ENCODE measurements at places on chromosomes 4 and X.

DNA sequence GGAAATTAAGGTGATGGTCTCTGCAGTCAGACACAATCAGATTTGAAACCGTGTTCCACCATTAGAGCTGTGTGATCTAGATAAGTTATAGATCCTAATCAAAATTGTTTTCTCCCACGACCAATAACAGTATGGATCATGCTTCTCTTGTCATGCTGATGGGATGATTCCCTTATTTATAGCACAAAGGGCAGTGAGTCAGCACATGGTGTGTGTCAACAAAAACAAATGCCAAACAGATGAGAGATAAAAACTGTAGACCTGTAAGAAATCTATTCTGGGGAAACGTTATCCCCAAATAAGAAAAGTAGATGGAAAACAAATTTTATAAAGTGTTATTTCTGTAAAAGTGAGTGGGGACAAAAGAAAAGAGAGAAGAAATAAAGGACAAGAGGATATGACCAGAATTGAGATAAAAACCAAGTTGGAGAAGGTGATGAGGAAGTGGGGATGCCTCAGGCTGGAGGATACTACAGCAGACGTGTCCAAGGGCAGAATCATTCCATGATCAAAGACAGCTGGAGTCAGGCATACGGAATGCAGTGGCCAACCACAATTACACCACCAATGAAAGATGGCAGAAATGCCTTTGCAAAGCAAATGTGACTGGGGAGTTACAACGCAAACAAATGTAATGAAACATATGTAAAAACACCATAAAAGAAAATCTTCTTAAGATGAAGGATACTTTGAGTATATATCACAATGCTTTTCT is 377.8 kb upstream of the PRKX start:
- peak; percentile 5 for DNase-seq

- no peak for DNase-seq
These were observed 162.1 kb upstream of the KIT start for GRCh38 chr4:54495641-54496040.

DNA sequence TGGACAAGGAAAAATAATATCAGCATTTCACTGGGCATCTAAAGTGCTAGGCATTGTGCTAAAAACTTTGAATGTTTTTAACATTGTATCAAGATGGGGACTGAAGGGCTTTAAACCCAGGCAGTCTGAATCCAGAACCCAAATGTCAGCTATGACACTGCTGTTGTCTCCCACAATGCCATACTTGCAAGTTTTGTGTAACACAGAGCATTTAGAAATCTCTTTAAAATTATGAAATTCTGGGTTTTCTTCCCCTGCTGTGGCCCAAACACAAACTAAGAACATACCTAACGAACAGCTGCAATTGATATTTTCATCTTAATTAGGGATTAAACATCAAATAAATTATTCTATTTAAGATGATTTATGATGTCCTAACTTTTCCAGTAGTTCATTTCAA is 66.8 kb upstream of the LSM6 start:
- DNase-seq: no peak

- no peak for DNase-seq
These were observed 7.6 kb upstream of the HTRA3 start for GRCh38 chr4:8261851-8262535.

GRCh38 chr4:124469981-124470380 is 242.6 kb downstream of the ANKRD50 start:
- DNase-seq: no peak

DNA sequence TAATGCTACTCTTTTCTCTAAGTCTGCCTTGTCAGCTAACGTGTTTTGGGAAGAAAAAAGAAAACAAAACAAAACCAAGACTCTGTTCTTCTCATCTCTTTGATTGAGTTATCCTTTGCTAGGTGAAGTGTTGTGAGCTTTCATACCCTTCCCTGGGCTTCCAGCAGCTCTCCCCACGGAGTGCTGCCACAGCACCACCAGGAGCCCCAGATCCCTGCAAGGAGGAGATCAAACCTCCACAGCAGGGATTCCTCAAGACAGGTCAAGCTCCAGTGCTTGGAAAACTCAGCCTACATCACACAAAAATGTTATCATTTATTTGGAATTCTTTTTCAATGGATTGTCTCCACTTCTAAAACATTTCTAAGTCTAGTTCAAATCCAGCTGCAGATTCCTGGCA is 1981.9 kb upstream of the TENM3 start:
- DNase-seq: no peak

DNA sequence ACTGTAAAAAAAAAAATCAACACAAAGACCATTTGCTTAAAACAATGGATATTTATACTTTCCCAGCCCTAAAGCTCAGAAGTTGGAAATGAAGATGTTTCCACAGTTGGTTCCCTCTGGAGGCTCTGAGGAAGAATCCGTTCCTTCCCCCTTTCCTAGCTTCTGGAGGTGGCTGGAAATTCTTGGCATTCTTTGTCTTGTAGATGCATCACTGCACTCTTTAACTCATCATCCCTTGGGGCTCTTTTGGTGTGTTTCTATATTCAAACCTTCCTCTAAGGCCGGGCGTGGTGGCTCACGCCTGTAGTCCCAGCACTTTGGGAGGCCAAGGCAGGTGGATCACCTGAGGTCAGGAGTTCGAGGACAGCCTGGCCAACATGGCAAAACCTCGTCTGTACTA is 78.7 kb downstream of the VCX3A start:
- peak; percentile 0 for DNase-seq

DNA sequence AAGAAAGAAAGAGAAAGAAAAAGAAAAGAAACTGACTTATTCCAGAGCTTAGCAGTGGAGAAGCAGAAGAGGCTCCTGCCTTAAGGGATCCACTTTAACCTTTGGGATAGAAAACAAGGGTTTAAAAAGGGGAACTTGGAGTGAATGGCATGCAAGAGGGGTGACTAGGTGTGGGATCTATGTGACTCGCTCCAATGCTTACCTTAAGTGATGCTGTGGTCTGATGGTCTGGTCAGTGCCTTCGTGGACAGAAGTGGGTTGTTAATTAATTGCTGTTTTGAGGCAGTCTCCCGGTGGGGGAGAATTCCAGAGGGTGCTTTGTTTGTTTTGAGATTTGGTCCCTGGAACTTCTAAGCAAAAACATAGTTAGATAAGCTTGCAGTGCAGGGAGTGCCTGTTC is 21.1 kb upstream of the RHOXF1 start:
- no peak for DNase-seq

- DNase-seq: no peak
These were observed 6.4 kb downstream of the ENOPH1 start for GRCh38 chr4:82436780-82437179.

- DNase-seq: peak; percentile 2
These were observed 40.5 kb upstream of the BMP3 start for GRCh38 chr4:80989921-80990544.

All from T1000 (cell line).